ENCODE measurements at places on chromosomes 7 and 10. TPM values are rescaled to one million over a fixed set of nuclear protein-coding genes. Genes with fewer than 3 reads are reported as not detected.
A peak's percentile ranks its signal among the peaks of the same experiment; 100 is the strongest.

Gene POLR2J2
- 5.8 TPM for total RNA-seq

Gene LRRD1
- total RNA-seq = 0.57 TPM

Gene DLX5
- 0.70 TPM for total RNA-seq

Gene HMX3
- not detected for total RNA-seq

Gene PLEKHS1
- total RNA-seq = not detected

Gene PNLIPRP2
- total RNA-seq = not detected

Gene ANKRD22
- not detected for total RNA-seq

Gene SFTPA2
- total RNA-seq = not detected

Gene MCM10
- total RNA-seq = 76.3 TPM

Gene CHN2
- 15.4 TPM for total RNA-seq

Gene MRC1
- not detected for total RNA-seq

DNA sequence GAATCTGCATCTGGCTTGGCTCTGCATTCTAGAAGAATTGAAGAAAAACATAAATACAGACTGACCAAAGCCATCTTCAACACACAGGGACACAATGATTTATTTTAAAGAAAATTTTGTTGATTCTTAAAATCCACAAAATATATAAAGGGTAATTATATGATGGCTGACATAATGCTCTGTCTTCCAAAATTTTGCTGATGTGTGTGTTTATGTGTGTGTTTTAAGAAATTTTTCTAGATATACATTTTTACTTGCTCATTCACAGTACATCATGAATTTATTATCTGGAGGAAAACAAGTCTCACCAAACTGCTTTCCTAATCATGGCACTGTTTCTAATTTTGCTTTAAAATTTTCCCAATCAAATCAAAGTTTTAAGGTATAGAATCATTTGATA is 442.6 kb downstream of the PARD3 start:
- DNase-seq = no peak

DNA sequence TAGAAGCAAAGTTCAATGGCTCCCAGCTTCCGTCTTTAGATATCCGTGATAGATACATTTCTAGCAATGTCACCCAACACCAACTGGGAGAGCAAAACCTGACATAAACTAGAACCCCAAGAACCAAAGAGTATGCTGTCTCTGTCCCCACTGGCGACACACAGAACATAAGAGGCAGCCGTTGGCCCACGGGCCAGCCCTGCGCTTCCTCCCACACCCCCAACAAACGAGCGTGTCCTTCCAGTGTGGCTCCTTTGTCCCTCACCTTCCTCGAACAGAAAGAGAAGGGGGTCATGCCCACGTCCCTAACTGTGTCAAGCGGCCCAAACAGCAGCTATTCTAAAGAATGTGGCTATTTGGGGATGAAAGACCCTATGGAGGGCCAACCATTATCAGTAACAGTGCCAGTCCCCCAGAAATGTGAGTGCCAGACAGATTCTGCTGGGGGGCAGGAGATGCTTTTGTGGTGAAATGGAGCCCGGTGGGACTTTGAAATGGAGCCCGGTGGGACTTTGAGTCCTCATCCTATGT is 171.9 kb downstream of the USP6NL start:
- no peak for DNase-seq

GRCh38 chr7:95921543-95921942 is 149.2 kb downstream of the DYNC1I1 start:
- DNase-seq = no peak

- peak; percentile 27 for DNase-seq
These were observed 62.1 kb downstream of the SDHAF3 start for GRCh38 chr7:97179454-97180104.

DNA sequence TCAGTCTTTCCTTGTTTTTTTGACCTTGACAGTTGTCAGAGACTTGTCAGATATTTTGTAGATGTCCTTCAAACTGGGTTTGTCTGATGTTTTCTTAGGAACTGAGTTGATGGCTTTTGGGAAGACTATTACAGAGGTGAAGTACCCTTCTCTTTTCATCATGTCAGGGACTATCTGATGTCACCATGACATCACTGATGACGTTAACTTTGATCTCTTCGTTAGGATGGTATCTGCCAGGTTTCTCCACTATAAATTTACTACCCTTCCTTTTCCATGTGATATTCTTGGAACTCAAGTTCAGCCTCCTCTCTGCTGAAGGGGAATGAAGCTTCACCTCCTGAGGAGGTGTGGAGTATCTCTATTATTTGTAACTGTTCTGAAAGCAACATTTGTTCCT is 78.5 kb downstream of the SUGCT start:
- no peak for DNase-seq

- DNase-seq = no peak
These were observed 64.9 kb downstream of the CRPPA start for GRCh38 chr7:16356301-16356958.

DNA sequence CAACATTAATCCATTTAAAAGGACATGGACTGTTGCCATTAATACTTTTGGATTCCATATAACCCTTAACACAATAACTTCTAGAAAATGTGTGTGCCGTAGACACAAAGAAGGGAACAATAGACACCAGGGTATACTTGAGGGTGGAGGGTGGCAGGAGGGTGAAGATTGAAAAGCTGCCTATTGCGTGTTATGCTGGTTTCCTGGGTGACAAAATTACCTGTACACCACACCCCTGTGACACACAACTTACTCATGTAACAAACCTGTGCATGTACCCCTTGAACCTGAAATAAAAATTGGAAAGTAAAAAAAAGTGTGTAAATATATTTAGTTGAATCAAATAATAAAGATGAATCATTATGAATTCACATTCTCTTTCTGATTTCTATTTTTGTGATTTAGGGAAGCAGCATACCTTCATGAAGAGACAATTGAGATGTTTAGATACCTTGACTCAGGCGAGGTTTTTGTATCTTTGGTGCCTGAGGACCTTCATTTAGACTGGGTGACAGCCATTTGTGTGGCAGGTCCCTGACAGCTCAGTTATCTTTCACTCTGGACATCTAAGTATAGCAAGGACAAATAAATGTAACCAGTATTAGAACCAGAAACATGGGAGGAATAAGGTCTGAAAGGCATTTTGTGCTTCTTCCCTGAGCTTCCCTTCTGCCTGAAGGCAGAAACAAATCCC is 28.7 kb downstream of the GIMAP8 start:
- no peak for DNase-seq

GRCh38 chr10:54854389-54854788 is 53.4 kb upstream of the PCDH15 start:
- no peak for DNase-seq

- DNase-seq = peak; percentile 52
These were observed 32.8 kb downstream of the TMEM130 start for GRCh38 chr7:98836811-98837629.

DNA sequence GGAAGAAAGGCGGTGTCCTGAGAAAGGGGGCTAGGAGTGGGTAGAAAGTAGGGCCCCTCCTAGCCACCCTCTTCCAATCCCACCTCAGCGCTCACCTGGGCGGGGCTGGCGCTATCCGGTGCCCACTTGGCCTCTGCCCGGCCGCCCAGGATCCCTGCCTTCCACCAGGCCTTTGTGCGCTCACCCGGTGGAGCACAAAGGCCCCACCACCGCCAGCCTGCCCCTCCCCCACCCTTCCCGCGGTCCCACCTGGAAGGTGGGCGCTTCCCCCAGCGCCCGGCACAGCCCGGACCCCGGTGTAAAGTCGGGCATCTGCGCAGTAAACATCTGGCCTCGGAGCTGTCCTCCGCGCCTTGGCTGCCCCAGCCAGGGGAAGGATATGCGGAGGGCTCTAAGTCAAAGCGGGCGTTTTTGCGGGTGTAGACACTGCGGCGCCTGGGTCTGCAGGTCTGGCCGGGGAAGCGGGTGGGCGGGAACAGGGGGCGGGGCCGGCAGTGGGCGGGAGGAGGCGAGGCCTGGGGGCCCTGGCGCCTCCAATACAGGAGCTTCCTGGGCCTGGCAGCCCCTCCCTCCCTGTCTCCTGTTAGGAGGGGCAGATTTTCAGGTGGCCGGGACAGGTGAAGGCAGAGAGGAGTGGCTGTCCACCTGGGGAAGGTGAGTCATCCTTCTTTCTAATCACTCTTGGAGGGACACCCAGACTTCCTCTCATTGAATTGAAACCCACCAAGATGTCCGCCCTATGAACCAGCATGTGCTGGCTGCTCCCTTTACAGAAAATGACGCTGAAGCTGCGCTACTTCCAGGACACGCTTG is 49.3 kb downstream of the PNLIPRP2 start:
- no peak for DNase-seq

GRCh38 chr7:46369933-46370654 is 449.0 kb upstream of the IGFBP3 start:
- DNase-seq = no peak

GRCh38 chr10:54133203-54133602 is 667.8 kb downstream of the PCDH15 start:
- DNase-seq = no peak

DNA sequence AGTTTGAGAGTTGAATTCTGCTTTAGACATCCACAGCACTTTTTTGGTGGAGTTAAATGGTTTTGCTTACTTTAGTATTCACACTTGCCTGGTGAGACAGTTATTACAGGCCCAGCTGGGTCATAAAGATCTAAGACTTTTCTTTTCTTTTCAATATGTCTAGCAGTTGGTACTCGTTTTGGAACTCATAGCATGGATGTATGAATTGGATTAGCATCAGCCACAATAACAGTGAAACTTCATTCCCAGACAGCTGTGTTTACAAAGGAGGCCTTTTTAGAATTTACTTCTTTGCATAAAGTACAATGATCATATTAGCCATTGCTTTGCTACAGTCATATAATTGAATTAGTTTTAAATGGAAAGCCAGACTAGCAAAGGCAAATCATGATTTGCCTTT is 168.4 kb upstream of the DKK1 start:
- no peak for DNase-seq

GRCh38 chr7:15400440-15400839 is 161.4 kb downstream of the AGMO start:
- no peak for DNase-seq

DNA sequence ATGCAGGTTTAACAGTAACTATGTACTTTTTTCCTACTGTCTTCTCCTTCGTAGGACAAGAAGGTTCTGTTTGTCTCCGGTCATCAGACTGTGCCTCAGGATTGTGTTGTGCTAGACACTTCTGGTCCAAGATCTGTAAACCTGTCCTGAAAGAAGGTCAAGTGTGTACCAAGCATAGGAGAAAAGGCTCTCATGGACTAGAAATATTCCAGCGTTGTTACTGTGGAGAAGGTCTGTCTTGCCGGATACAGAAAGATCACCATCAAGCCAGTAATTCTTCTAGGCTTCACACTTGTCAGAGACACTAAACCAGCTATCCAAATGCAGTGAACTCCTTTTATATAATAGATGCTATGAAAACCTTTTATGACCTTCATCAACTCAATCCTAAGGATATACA is 2.4 kb downstream of the DKK1 start:
- DNase-seq = no peak

DNA sequence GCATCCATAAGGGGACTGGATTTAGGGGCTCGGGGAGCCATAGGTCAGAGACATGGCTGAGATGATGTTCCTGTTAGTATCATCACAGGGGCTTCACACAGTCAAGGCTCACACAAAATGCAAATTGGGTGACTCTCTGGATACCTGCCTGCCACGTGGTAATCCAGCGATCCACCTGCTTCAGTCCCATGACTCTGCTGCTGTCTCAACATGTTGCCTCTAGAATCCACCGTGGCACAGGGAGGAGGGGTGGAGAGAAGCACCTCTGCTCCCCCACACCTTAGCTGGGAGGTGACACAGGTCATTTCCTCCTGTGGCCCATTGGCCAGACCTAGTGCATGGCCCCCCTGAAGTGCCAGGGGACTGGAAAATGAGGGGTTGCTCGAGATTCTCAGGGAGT is 83.1 kb downstream of the CDH23 start:
- no peak for DNase-seq

GRCh38 chr7:3378390-3379150 is 77.5 kb downstream of the SDK1 start:
- DNase-seq = no peak

- no peak for DNase-seq
These were observed 14.0 kb upstream of the ENTPD1 start for GRCh38 chr10:95741807-95742467.

DNA sequence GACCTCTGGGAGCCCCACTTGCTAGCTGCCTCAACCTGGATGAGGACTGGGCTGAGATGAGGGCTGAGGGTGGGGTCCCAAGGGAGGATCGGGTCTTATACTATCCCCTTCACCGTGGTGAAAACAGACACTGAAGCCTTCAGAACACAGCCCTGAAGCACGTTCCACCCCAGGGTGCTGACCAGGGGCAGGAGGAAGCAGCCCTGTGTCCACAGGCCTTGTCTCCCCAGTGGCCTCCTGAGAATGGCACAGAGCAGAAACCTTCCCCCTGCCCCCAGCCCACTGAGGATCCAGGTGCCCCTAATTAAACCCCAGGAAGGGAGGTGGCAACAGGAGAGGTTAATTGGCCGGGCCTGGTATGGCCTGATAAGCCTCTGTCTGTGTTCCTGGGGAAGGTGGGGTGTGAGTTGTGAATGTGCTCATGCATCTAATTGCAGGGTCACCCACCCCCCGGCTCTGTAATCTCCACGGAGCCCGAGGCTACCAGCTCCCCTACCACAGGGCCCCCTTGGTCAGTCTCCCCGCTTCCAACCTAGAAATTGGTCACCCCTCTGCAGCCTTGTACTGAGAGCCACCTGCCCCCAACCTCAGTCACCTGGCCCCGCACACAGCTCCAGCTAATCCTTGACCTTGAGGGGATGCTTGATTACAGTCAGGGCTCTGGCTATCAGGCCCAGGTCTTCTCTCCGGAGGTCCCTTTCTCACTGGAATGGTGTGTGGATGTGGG is 159.0 kb upstream of the UNC5B start:
- no peak for DNase-seq

DNA sequence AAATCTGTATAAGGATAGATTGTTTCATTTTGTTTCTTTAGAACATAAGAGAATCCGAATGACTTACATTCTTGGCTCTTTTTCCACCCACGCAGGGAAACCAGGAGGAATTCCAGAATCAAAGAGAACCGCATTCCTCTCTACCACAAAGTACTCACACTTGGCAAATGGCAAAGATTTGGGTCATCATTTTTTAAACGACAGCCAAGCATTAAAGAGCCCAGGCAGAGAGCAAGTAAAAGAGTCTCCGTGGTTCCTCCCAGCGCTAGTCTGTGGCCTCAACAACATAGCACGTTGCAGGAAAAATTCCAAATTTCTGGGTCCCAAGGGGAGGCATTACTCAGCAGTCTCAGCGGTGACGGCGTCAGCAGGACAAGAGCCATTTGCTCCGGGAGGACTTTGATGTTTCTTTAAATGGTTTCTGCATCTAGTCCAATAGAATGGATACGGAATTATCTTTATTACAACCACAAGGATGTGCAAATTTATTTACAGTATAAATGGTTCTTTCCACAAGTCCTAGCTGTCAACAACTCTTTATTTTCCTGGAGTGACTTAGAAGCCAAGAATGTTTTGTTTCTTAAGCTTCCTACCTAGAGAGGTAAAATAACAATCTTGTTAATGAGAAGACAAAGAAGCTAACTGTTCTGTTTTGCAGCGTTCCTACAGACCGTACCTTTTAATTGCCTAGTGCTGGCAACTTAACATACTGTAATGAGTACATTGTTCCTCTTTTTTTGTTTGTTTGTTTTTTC is 232.5 kb downstream of the SKIDA1 start:
- DNase-seq = peak; percentile 22

- DNase-seq = peak; percentile 47
These were observed 4.1 kb downstream of the IMPDH1 start for GRCh38 chr7:128405471-128406313.

All from neural crest cell (in vitro differentiated cells).